ENCODE measurements at places on chromosomes 4 and X. TPM values are rescaled to one million over a fixed set of nuclear protein-coding genes. Genes with fewer than 3 reads are reported as not detected.

The FAT4 gene
- 71.2 TPM for total RNA-seq

DNA sequence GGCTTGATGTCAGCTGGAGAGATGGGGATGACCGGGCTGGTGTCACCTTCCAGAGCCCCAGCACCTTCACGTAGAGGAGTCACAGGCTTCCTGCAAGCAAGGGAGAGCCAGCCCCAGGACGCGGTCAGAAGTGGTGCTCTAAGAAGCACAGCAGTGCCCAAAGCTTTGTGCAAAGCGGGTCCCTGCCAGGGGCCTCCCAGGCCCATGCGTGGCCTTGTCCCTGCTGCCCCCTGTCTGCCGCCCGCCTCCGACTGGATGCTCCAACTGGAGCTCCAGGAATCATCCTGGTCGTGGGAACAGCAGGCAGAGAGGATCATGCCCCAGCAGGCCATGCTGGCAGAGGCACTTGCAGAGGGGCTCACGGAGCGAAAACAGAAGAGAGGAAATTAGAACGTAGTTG is 40.1 kb upstream of the LRPAP1 start:
- ATAC-seq, result no peak

DNA sequence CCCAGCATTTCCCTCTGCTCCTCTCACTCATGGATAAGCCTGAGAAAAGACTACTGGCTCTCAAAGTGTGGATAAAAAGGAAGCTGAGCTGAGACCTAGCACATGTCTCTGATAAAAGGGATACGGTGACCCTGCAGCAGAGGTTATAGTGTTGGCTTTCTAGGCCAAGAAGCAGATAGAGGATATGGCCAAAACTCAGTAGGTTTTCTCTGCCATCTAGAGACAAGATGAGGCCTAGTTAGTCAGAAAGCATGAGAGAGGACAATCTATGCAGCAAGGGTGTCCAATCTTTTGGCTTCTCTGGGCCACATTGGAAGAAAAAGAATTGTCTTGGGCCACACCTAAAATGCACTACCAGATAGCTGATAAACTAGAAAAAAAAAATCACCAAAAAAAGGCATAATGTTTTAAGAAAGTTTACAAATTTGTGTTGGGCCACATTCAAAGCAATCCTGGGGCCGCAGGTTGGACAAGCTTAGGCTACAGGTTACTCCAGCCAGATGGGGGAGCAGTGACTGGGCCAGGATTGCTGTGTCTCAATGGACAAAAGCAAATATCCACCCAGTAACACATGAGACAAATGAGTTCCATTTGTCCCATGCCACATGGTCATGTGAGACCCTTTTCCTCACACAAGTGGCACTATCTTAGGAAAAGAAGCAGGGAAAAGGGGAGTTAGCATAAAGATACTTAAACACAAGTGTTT is 411.4 kb downstream of the INPP4B start:
- no peak for ATAC-seq

DNA sequence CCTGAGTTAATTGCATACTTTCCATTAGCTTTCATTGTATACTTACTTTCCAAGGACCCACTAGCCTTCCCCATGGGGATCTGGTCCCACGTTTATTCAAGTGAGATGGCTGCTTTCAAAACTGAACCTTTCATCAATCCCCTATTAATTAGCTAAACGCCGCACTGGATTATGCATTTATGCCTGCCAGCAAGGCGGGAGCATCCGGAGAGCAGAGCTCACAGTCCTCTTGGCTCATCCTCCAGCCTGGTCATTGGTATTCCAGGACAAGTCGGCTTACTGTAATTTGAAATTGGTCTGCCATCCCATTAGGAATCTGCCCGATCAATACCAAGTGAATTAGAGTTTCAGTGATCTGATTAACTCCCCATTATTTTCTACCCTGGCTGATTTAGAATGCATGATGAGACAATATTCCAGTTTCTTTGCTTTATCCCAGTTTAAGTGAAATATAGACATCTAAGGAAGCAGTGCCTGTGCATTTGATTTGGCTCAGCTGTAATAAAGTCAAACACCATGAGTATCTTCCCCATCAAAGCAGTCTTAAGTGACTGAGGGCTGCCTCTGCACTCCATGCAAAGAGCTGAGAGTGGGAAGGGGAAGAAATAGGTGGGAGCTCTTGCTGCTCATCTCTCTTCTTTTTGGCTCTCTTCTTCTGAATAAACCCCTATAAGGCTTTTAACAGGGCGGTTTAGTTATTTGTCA is 411.4 kb downstream of the GPAT3 start:
- no peak for ATAC-seq

DNA sequence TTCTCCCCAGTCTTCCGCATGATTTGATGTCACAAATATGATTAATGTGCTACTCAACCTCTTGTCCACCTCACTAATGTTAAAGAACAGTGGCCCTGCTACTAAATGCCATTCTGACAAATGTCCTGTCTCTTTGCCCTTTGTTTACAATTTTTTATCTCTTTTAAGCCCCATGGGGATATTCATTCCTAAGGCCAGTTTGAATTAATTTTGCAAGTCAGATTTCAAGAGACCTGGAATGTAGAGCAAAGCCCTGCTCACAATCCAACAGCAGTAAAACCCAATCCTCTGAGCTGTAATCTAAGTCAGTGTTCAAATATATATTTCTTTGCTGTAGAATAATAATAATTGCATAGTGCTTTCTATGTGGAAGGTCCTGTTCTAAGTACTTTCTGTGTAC is 81.2 kb downstream of the LDB2 start:
- ATAC-seq, result no peak

DNA sequence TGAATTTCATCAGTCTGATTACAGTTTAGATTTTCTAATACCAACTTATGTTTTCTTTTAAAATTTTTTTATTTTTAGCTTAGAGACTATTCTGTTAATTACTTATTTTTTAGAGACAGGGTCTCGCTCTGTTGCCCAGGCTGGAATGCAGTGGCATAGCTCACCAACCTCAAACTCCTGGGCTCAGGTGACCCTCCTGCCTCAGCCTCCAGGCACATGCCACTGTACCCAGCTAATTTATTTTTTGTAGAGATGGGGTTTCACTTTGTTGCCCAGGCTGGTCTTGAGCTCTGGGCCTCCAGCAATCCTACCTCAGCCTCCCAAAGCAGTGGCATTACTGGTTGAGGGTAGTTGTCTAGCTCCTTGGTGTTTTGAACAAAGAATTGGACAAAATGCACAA is 102.0 kb downstream of the KLHL8 start:
- no peak for ATAC-seq

GRCh38 chr4:102535398-102536082 is 34.4 kb downstream of the NFKB1 start:
- no peak for ATAC-seq

GRCh38 chr4:30724247-30724646 is 4.1 kb downstream of the PCDH7 start:
- ATAC-seq, result no peak

All from gastroesophageal sphincter (tissue), 4 donors.